ENCODE measurements at places on chromosomes 2 and 18.

GRCh38 chr2:53188851-53189510 lies 578.6 kb upstream of the CHAC2 start:
- DNase-seq, result no peak

GRCh38 chr2:32671885-32672533 lies 44.2 kb downstream of the TTC27 start:
- no peak for DNase-seq

GRCh38 chr2:204177251-204177976 lies 240.9 kb downstream of the ICOS start:
- no peak for DNase-seq

- DNase-seq, result no peak
Observed at GRCh38 chr2:126986631-126987187, 88.0 kb downstream of the TEX51 start.

DNA sequence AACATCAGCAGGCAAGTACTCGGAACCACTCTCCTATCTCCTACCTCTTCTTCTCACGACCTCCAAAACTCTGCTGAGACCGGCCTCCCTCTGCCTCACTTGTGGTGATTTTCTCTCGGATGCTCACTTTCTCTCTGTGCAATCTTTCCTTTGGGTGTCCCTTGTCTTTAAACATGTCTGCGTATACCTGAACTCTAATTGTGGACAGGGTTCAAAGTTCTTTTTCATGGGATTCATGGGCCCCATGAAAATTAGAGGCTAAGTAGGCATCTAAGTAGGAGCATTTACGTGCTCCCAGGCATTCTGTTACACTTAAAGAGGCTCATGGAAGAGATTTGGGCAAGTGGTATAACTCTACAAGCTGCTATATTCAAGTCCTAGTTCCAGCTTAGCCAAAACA lies 2.1 kb upstream of the PPP1CB start:
- DNase-seq, result no peak

DNA sequence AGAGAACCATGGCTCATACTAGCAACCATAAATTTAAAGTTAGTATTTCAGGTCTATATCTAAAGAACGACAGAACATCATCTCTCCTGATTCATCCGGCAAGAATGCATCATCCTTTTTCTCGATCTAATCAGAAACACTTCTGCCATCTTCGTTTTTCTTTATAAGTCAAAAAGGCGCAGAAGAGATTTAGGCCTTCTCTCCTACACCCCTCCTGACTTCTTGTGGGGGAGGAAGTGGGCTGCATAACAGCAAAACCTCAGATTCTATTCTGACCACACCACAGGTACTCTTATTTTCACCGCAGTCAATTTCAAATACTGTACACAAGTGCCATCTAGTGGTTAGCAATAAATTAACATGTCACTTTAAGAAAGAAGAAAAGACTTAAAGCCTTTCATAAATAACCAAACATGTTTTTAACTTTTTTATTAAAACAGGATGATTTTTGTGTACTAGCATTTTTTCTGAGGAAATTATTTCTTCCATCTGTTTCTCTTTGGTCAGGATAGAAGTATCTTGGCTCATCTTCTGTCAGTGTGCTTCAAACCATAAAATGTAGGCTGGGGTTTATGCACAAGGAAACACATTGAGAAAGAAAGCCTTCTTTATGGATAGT lies 48.4 kb upstream of the PIK3C3 start:
- no peak for DNase-seq

DNA sequence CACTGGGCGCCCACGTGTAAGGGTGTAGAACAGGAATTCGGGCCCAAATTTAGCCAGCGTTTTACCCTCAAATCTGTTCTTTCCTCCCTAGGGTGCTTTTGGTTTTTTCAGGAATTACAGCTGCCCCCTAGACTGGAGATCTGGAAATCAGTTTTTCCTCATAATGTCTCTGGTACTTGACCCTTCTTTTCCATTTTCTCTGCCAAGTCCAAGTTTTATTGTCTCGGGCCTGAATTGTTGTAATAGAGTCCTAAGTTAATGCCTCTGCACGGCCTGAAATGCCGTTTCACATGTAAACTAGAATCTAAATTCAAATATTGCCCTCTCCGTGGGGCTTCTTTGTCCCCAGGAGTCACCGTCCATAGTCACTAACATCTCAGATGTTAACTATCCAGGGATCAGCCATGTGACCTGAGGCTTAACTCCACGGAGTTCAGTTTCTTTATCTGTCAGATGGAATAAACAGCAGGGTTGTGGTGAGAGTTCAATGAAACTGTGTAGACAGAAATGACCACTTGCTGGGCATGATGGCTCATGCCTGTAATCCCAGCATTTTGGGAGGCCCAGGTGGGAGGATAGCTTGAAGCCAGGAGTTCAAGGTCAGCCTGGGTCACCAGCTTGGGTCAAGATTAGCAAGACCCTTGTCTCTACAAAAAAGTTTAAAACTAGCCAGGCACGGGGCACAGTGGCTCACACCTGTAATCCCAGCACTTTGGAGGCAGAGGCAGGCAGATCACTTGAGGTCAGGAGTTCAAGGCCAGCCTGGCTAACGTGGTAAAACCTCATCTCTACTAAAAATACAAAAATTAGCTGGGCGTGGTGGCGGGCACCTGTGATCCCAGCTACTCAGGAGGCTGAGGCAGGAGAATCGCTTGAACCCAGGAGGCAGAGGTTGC lies 12.7 kb upstream of the CABLES1 start:
- no peak for DNase-seq

GRCh38 chr18:23311351-23312121 lies 141.6 kb upstream of the RIOK3 start:
- DNase-seq, result no peak

DNA sequence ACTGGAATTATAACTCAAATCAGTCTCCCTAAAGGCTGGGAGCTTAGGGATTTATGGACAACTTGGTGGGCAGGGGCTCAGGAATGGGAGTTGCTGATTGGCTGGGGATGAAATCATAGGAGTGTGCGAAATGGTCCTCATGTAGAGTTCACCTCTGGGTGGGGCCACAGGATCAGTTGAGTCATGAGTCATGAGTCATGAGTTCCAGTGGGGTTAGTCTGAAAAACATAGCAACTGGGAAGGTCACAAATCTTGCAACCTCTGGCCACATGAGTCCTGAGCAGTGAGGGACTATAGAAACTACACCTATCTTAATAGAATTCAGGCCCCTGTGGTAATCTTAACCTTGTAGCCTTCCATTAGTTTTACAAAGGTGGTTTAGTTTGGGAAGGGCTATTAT lies 383.3 kb downstream of the RBM43 start:
- DNase-seq, result no peak

DNA sequence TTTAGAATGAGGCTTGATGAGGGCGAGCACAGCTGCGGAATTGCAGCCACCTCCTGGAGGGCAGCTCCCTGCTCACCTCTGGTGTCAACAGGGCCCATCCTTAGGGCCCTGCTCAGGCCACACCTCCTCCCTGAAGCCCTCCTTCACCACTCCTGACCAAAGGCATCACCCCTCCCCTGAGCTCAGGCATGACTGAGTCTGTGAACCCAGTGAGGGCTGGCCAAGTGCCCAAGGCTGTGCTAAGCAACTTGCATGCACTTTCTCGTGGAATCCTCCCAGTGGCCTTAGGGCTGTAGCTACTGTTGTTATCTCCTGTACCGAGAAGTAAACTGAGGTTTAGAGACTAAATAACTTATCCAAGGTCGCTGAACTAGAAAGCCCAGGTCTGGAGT lies 101.7 kb downstream of the KLHL29 start:
- DNase-seq, result no peak

DNA sequence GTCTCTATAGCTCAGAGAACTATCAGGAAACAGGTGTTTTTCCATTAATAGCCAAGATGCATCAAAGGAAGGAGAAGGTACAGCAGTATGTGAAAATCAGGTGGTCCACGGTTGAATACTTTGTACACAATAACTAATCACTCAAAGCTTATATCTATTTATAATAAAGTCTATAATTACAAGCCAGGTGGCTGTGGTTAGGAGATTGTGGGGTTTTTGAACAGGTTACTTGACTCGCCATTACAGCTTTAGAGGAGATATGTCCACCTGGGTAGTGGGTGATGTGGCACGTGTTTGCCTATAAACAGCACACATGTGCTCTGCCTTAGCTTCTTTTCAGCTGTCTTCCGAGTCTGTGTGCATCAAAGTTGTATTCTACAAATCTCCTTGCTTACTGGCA lies 892.2 kb upstream of the ZEB2 start:
- no peak for DNase-seq

GRCh38 chr2:236093134-236093533 lies 75.1 kb downstream of the GBX2 start:
- DNase-seq, result no peak

GRCh38 chr2:33021542-33022227 lies 74.9 kb downstream of the LTBP1 start:
- DNase-seq, result no peak

DNA sequence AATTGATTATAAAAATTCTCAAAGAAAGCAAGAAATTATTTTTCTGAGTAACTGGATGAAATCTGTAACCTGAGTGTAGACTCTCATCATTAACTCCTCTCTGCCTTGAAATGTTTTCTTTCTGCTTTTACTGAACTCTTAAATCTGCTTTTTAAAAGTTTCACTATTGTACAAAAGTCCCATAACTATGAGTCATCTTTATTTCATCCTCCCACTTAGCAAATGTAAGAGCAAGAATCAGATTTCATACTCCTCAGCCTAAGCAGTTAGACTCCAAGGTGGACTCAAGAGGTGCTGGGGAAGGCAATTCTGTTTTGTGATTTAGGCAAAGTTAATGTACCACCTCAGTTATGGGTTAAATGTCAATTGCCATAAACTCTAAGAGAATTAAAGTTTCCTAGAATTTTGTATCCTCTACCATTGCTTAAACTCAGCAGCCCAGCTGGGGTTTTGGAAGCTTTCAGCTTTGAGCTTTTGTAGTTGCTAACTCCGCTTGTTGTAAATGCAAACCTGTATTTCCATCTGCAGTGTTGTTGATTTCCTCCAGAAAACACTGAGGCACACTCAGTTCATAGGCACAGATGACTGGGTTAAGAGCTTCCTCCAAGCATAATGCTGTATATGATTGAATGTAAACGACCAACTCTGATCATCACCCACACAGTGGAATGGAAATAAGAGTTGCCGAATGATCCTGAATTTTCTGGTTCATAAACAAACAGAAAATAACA lies 268.8 kb downstream of the ARHGAP15 start:
- no peak for DNase-seq

- no peak for DNase-seq
Observed at GRCh38 chr2:37872192-37872750, 52.8 kb upstream of the RMDN2 start.

DNA sequence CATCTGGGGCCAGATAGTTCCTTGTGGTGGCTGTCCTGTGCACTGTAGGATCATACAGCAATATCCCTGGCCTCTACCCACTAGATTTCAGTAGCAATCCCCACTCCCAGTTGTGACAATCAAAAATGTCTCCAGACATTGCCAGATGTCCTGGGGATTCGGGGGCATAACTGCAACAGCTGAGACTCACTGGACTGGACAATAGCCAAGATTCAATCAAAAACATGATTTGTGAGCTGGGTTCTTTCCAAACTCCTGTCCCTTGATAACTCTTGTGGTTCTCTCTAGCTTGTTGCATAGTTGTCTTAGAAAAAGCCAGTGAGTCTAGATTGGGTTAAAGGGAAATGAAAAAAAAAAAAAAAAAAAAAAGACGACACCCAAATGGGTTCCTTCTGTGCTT lies 293.4 kb downstream of the CELF4 start:
- DNase-seq, result no peak

GRCh38 chr2:129906861-129907235 lies 72.6 kb upstream of the RAB6C start:
- no peak for DNase-seq

DNA sequence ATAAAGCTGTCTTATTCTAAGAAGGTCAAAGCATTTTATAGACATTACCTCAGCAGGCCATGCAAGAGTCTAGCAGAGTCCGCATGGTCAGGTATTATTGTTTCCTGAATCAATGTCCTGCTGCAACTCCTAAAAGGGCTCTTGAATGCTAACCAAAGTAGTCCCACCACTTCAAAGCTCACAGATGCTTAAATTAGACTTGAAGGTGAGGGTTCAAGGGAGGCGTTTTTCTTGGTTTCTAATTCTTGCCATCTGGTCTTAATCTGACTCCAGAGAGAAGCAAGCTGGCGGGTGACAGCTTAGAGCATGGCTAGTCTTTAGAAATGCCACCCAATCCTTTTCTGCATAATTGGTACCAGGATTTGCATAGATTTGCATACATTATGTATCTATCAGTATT lies 226.3 kb downstream of the MREG start:
- no peak for DNase-seq

Data from stimulated activated CD8-positive, alpha-beta memory T cell treated with anti-CD3 and anti-CD28 coated beads, Interleukin-15, amount 100 ng/mL, for 24 hours (primary cell).